Foreskin keratinocyte (primary cell): ENCODE measurements at places on chromosomes 13 and 19. TPM values are rescaled to one million over a fixed set of nuclear protein-coding genes. Genes with fewer than 3 reads are reported as not detected.

The OR7A5 gene
- not detected in 2 replicates for total RNA-seq

The DNM2 gene
- 96.1 and 96.7 TPM in 2 replicates for total RNA-seq

The HAUS5 gene
- 14.5 and 18.8 TPM in 2 replicates for total RNA-seq

The IGFL1 gene
- 0.71 and 0.75 TPM in 2 replicates for total RNA-seq

The C13orf46 gene
- not detected in 2 replicates for total RNA-seq

The NLRP7 gene
- total RNA-seq, result not detected in 2 replicates

The RBM42 gene
- 74.8 and 76.2 TPM in 2 replicates for total RNA-seq

The ZNF808 gene
- total RNA-seq, result 9.4 and 12.0 TPM in 2 replicates

The RFXAP gene
- total RNA-seq, result 1.9 and 2.1 TPM in 2 replicates

The KLK4 gene
- not detected in 2 replicates for total RNA-seq

The MISP gene
- 50.0 and 55.4 TPM in 2 replicates for total RNA-seq

The CGB5 gene
- total RNA-seq, result 0.34 TPM in 1 of 2 replicates, not detected in the other
